ENCODE measurements at places on chromosomes 4 and X. TPM values are rescaled to one million over a fixed set of nuclear protein-coding genes. Genes with fewer than 3 reads are reported as not detected.

ODAPH gene
- total RNA-seq, result not detected

SMIM31 gene
- 0.05 TPM for total RNA-seq

LNX1 gene
- total RNA-seq, result 0.06 TPM

ABCG2 gene
- total RNA-seq, result 18.6 TPM

DYNLT3 gene
- total RNA-seq, result 14.3 TPM

KCNIP4 gene
- not detected for total RNA-seq

RNF212 gene
- 2.8 TPM for total RNA-seq

CLCN5 gene
- total RNA-seq, result 2.0 TPM
